Islet precursor cell (in vitro differentiated cells): ENCODE measurements at places on chromosomes 1 and 21.

- no peak for DNase-seq
Measured at GRCh38 chr1:232164078-232164963, 465.6 kb downstream of the SIPA1L2 start.

DNA sequence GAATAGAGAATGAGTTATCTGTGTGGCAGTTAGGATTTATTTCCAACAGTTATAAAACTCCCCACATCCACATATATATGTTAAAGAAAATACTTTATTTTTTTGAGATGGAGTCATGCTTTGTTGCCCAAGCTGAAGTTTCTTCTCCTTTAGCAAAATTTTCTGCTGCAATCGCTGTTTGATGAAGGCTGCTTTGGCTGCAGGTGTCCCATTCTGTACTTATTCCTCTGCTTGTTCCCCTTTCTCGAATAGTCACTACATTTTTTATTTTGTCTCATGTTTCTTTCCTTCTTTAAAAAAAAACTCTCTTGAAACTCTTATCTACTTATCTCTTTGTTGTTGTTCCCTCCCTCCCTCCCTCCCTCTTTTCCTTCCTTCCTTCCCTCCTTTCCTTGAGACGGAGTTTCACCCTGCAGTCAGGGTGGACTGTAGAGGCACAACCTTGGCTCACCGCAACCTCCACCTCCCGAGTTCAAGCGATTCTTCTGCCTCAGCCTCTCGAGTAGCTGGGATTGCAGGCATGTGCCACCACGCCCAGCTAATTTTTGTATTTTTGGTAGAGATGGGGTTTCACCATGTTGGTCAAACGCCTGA, 10.6 kb downstream of the OR2W3 start:
- no peak for DNase-seq

GRCh38 chr1:66262208-66262963, 271.6 kb upstream of the SGIP1 start:
- peak; percentile 94 for DNase-seq

- DNase-seq: no peak
Measured at GRCh38 chr1:94248956-94249688, 11.7 kb upstream of the ARHGAP29 start.

DNA sequence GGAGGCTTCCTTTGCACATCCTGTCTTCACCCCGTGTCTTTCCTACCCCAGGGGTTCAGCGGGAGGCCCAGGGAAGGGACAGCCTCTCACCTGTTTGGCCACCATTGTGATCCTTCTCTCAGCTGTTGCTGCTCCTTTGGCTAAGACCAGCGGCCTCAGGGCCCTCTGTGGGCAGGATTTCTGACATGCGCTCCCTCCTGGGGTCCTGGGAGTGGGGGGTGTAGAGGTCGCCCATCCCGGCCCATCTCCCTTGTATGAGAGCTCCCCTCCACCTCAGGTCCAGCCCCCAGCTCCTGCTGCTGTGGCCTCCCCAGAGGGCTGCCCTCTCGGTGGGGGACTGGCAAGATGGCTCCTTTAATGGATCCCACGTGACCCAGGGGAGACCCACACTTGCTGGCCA, 120.5 kb downstream of the PRDM2 start:
- DNase-seq: no peak

GRCh38 chr1:205319081-205320018, 2.2 kb downstream of the NUAK2 start:
- no peak for DNase-seq

DNA sequence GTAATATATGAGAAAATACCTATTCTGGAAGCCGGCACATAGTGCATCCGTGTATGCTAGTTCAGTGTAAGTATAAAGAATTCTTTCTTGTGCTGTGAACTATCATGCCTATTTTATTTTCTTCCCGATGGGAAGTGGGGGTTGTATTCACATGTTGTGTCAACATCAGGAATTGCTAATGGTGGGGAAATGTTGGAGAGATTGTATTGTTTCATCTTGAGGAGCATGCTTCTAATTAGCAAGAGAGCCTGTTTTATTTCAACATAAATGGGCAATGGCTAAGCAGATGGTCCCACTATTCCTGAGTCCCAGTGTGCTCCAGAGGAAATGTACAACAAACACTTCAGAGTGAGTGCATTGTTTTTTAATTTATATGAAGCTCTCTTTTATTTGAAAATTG, 485.2 kb downstream of the PLPP3 start:
- no peak for DNase-seq

- no peak for DNase-seq
Measured at GRCh38 chr1:33297911-33298622, 22.8 kb downstream of the A3GALT2 start.

- DNase-seq: no peak
Measured at GRCh38 chr21:29418813-29419212, 120.1 kb downstream of the BACH1 start.

DNA sequence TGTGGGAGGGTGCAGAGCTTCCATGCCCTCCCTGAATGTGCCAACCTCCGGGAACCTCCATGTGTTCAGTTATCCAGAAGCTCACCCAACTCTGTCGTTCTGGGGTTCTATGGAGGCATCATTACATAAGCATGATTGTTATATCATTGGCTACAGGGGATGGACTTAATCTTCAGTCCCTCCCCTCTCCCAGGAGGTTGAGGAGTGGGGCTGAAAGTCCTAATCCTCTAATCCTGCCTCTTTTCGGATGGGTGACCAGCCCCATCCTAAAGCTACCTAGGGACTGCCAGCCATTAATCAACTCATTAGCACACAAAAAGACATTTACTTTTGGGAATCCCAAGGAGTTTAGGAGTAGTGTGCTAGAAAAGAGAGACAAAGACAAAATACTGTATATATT, 32.0 kb upstream of the PSEN2 start:
- no peak for DNase-seq

- DNase-seq: no peak
Measured at GRCh38 chr1:239772446-239772845, 319.2 kb upstream of the FMN2 start.

GRCh38 chr1:21707086-21707840, 38.1 kb upstream of the RAP1GAP start:
- no peak for DNase-seq

GRCh38 chr1:154178013-154178412, 13.9 kb downstream of the TPM3 start:
- DNase-seq: no peak

DNA sequence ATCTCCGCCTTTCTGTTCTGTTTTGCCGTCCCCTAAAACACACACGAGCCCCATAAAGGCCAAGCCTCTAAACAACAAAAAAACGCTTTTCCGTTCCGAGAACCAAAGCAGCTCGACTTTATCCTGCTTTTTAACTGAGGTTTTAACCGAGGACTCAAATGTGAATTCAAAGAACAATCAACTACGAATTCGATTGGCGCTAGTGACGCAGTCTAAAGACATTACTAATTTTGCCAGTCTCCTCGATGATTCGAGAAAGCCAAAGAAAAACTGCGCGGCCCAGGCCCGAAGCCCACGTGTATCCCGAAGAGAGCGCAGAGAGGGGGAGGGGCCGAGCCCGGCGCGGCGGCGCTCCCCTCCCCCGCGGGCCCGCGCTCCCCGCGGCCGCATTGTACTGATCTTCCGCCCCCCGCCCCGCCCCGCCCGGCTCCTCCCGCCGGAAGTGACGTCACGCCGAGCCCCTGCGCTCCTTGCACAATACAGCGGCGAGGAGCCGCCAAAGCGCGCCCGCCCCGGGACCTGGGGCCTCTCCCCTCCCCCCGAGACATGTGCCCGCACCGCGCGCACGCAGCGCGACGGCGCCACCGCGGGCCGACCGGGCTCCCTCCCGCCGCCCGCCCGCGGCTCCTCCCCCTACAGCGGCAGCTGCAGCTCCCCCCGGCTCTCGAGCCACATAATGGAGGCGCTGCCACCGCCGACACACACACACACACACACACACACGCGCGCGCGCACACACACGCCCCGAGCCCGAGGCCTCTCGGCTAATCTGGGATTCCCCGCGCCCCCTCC, 1.4 kb downstream of the HNRNPU start:
- peak; percentile 96 for DNase-seq

GRCh38 chr1:31013187-31013864, 52.2 kb downstream of the PUM1 start:
- DNase-seq: no peak

DNA sequence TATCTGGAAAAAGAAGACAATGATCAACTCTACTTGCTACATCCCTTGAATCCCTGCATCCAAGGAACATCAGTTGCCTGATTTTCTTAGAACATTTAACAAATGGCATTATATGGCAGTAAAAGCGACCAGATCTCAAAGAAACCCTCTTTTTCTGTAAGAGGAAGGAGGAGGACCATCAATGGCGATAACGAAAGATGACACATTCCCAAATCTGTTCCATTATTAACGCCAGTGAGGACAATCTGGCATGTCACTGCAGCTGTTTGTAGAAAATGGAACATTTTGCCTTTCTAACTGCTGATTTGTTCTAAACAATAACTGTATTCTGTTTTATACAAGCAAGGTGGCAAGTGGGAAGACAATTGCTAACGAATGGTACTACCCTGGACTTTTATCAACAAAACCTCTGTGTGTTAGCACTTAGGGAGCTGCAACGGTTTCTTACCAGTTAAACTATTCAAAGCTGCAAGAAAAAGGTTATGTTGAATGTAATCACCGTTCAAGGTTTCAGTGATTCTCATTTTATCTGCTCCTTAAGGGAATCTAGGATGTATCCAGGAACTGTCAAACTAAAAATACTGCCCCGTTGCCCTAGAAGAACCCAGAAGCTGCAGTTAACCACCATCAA, 251.9 kb downstream of the SDCCAG8 start:
- no peak for DNase-seq

DNA sequence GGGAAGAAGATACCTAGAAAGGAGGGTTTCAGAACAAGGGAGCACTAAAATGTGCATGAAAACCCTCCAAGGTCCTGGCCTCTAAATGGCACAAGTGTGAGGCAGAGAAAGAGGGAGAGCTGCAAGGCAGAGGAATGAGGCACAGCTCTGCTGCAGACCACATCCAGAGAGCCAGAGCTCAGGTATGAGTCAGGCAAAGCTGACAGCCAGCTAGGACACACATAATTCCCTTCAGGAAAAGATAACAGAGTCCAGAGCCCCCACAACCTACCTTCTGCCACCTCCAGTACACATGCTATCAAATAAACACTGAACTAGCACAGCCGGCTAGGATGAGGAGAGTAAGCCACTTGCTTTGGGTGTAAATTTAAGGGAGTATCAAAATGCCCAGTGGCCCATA, 62.2 kb downstream of the HSF2BP start:
- peak; percentile 97 for DNase-seq

- DNase-seq: no peak
Measured at GRCh38 chr1:20654104-20654690, 7.0 kb downstream of the DDOST start.

DNA sequence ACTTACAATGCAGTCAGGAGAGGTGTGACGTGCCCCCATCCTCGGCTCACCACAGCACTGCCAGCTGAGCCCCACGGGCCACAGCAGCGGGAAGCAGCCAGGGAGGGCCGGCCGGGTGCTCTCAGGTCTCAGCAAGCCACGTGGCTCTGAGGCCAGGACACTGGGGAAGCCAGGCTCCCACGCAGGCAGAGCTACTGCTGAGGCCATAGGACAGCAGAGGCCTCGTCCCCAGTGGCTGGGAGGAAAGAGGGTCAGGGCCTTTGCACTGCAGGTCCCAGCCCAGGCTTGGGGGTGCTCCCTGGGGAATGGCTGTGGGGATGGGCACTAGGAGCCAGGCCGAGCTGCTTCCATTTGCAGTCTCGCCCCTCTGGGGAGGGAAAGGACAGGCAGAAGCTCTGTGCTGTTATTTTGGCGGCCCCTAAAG, 5.8 kb downstream of the LRRC47 start:
- DNase-seq: peak; percentile 57

DNA sequence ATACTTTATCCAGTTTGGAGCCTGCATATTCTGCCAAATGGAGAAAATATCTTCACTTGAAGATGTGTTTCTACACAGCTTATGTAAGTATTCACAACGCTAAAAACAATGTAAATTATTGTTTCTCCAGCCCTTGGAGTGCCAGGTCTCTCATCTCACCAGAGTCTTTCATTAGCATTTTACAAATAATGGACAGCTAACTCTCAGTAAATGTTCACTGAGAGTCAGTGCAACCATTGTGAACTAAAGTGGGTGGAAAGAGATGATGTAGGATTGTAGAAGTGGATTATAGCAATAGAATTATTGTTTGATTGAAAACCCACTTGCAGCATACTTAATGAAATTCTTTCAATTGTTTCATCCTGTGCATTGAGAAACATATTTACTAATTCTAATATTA, 8.3 kb upstream of the FAM177B start:
- DNase-seq: no peak

DNA sequence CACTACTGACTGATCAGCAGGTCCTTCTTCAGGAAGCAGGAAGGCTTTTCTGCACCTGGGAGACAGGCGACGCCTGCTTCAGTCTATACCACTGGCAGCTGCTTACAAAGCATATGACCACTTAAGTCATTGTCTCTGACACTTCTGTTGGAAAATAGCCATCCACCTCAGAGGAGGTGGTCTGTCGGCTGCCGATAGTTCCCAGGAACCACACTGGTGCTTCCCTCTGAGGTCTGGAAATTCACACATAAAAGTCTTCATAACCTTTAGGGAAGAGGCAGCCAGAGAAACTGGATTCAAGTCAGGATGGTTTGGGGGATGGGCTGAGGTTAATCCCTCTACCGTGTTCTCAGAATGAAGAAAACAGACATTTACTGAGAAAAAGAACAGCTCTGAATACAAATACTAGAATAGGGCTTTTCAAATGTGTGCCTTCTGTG, 15.6 kb upstream of the SRP9 start:
- DNase-seq: peak; percentile 94

DNA sequence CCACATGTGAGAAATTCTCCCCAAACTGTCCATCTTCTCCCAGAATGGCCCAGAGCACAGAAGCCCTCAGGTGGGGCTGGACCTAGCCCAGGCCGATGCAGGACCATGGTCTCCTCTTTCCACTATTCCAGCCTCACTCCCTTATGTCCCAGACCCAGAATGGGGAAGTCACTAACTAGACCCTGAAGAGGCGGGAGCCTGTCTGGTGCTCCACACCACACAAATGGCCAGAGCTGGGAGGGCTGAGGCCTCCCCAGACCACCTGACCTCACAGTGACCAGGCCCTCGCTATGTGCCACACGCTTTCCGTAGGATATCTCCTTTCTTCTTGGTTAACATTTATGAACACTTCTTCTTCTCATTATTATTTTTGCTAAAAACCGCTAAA, 54.9 kb upstream of the EDN2 start:
- DNase-seq: peak; percentile 30
